ENCODE measurements at places on chromosomes 6 and 20.
A peak's percentile ranks its signal among the peaks of the same experiment; 100 is the strongest.

DNA sequence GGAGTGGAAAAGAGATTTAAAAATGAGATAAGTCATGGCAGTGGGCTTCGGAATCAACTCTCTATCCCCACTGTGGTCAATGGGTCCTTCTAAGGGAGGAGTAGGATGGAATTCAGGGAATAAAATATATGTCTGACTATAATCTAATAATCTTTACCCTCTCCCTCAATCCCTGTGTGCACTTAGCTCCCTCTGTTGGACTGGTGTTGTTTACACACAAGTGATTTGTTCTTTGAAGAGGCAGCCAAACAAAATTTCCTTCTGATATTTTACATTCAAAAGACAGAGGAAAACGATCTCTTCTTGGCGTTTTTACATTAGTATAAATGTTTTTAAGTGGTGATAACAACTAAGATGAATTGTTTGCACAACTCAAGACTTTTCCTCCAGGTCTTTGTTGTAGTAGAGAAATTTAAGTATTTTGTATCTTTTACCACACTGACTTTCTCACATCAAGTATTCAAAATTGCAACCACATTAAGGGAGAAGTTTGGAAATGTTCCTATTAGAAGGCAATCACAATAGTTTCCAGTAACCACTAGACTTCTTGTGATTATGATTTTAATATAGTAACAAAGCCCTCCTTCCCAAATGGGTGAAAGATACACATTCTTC, 317.8 kb downstream of the CENPW start:
- no peak for DNase-seq

GRCh38 chr20:56380375-56380774, 11.6 kb downstream of the AURKA start:
- DNase-seq: peak; percentile 67

DNA sequence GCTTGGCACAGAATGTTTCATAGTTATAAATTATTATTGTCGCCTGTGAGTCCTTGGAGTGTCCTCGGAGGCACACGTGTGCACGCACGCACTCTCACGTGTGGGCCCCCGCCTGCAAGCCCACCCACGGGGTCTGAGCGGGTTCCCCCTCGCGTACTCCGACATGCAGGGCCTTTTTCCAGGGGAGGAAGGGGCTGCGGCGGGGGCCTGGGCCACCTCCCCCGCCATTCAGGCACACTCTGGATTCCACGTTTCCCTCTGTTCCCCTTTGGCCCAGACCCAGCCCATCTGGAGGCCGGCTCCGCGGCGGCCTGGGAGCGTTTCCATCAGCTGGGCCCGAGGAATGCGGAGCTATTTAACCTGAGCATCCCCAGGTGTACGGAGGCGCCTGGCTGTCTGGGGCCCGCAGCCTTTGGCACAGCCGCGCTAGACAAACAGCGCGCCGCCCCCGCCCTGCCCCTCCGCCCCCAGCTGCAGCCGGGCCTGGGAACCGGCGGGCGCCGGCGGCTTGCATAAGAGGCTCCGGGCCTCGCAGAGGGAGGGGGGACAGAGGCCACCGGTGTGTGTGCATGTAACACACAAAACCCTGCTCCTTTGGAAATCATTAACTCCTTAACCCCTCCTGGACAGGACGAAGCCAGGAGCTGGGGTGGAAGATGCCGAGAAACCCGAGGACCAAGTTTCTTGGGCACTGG, 3.3 kb downstream of the ID1 start:
- peak; percentile 83 for DNase-seq

DNA sequence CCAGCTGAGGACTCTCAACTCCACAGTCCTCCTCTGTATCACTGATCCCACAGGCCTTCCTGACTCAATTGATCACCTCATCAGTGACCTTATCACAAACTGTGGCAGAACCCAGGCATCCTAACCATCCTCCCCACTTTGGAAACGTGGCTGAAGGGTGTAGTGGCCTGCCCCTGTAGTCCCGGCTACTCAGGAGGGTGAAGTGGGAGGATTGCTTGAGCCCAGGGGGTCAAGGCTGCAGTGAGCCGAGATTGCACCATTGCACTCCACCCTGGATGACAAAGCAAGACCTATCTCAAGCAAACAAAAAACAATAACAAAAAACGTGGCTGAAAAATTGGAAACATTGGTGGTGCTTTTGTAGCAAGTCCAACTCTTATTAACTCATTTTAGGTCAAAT, 203.4 kb upstream of the ZNF217 start:
- DNase-seq: no peak

GRCh38 chr6:33981861-33982260, 164.0 kb downstream of the GRM4 start:
- DNase-seq: peak; percentile 6

GRCh38 chr6:138803861-138804260, 8.0 kb downstream of the ECT2L start:
- DNase-seq: no peak

- DNase-seq: no peak
Measured at GRCh38 chr6:152150196-152150595, 342.7 kb downstream of the ESR1 start.

GRCh38 chr6:157558049-157558448, 177.1 kb downstream of the ZDHHC14 start:
- peak; percentile 9 for DNase-seq

DNA sequence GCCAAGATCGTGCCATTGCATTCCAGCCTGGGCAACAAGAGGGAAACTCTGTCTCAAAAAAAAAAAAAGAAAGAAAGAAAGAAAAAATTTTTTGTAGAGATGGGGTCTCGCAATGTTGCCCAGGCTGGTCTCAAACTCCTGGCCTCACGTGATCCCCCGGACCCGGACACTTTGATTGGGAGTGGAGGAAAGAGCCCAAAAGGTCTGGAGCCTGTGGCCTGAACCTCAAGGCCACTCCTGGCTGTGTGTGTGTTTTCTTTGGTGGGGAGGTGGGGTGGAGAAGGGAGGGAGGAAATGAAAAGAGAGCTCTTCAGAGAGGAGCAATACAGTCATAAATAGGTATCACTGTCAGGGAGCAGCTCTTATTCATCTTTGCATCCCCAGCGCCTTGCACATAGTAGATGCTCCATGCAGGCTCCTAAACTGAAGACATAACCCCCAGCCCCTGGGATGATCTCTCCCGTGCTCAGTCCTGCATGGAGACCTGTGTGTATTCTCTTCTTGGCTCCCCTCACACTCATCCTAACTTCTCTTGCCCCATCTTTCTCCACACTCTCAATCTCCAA, 75.7 kb downstream of the FGD2 start:
- no peak for DNase-seq

- DNase-seq: no peak
Measured at GRCh38 chr6:129186988-129187387, 304.1 kb downstream of the LAMA2 start.

DNA sequence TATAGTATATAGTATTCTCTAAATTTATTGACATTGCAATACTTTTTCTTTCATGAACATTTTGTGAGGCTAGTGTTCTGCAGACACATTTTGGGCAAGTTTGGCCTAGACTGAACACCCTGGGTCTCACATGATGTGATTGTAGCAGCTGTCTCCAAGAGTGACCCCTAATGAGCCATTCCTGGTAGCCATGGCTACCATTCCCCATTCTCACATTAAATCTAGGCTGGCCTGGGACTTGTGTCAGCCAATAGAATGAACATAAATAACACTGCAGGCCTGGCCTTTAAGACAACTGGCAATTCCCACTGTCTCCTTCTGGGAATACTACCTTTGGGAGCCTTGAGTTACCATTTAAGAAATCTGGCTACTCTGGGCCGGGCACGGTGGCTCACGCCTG, 38.0 kb upstream of the TASP1 start:
- DNase-seq: peak; percentile 40

- DNase-seq: no peak
Measured at GRCh38 chr6:123898665-123899064, 95.0 kb downstream of the NKAIN2 start.

GRCh38 chr6:3517350-3517749, 60.5 kb upstream of the SLC22A23 start:
- DNase-seq: no peak

- DNase-seq: no peak
Measured at GRCh38 chr20:11302436-11302835, 615.3 kb upstream of the BTBD3 start.

- DNase-seq: no peak
Measured at GRCh38 chr6:142693441-142693840, 251.5 kb downstream of the HIVEP2 start.

DNA sequence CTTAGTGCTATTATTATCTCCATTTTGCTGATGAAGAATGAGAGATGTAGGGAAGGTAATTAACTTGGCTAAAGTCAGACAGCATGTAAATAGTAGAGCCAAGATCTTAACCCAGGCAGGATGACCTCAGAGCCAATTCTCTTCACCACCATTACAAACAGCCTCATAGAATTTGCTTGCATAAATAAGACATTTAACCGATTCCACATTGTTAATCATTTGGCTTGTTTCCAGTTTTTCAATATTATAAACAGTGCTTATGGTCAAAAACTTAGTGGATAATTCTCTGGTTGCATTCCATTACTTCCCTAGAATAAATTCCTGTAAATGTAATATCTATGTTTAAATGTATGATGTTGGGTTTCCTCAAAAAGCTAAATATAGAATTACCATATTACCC, 19.1 kb upstream of the PRDM1 start:
- DNase-seq: no peak

DNA sequence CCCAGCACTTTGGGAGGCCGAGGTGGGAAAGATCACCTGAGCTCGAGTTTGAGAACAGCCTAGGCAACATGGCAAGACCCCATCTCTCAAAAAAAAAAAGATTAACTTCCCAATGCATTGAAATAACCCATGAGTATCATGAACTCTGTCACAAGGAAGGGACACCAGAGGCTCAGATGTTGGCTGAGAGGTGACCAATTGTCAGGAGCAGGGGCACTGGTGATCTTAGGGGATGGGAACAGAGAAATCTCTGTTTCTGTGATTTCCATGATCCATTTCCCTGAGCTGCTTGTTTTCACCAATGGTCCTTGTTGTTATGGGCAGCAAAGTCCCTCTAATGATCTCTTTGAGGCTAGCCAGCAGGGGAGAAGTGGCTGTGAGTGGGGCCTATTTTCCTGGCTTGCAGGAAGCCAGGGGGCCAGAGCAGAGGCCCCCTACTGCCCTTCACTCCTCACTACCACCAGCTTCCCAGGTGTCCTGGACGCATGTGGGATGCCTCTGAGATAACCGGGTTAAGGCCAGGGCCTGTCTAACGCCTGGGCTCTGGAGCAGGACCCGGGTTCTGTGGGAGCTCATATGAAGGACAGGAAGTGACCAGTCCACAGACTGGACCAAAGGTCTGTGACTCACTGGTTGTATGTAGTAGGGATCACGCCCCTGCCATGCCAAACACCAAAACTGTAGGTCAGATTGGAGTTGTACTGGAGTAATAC, 54.4 kb downstream of the PCNA start:
- no peak for DNase-seq

GRCh38 chr6:108652375-108652774, 91.7 kb downstream of the FOXO3 start:
- DNase-seq: no peak

DNA sequence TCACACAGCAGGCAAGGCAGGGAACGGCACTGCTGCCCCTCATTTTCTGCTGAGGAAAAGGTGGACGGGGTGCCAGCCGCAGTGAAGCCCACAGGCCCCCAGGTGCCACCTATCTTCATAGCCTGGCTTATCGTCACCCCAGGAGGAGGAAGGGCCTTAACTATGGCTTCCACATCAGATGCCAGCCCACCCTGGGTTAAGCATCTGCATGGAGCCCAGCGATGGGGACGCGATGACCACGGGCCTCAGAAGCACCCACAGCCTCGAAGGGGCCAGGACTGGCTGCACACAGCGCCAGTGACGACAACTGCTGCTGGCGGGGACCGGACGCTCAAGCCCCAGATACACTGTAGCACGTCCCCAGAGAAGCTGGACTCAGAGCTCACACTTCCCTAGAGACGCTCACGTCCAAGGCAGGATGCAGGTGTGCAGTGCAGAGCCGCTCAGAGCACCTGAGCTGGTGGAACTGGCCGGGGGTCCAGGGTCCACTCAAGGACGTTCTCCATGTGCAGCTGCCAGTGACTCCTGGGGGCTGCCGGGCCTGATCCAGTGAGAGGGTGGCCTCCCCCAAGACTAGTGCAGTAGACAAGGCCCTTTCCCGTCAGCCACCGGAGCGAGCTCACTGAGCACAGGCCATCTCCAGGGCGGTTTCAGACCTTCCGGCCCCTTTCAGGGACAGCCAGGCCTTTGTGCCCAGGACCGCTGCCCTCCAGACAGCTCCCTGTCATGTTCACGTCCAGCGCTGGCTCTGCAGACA, 83.0 kb downstream of the YTHDF1 start:
- DNase-seq: no peak

- no peak for DNase-seq
Measured at GRCh38 chr6:42693725-42694323, 28.6 kb downstream of the PRPH2 start.

GRCh38 chr6:21922086-21922485, 328.5 kb downstream of the SOX4 start:
- no peak for DNase-seq

DNA sequence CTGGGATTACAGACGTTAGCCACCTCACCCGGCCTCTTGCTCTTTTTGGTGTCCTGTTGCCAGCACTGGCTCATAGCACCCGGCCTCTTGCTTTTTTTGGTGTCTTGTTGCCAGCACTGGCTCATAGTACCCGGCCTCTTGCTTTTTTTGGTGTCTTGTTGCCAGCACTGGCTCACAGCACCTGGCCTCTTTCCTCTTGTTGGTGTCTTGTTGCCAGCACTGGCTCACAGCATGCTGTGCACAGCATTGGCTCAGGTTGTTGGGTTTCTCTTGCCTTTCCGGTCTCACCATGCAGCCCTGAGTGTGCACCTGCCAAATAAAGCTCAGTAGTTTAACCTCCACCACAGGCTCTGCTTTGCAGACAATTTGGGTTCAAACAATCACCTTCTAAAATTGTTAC, 208.2 kb downstream of the THBS2 start:
- DNase-seq: no peak

DNA sequence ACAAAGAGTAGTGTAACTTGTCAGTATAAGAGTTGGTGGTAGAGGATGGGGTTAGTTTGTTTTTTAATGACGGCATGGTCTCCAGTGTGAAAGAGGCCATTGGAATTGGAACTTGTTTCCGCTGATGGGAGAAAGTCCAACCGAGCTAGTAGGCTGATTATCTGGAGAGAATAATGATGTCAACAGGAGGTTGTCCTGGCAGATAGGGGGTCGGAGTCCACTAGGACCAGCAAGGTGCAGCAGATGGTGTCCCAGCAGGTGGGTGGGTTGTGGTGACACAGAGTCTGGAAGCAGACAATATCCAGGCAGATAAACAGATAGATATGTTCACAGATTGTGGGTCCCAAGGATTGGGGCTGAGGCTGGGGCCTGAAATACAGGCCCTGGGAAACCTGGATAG, 35.1 kb downstream of the PKIB start:
- DNase-seq: no peak

- peak; percentile 70 for DNase-seq
Measured at GRCh38 chr6:161631676-161632194, 357.9 kb upstream of the AGPAT4 start.

DNA sequence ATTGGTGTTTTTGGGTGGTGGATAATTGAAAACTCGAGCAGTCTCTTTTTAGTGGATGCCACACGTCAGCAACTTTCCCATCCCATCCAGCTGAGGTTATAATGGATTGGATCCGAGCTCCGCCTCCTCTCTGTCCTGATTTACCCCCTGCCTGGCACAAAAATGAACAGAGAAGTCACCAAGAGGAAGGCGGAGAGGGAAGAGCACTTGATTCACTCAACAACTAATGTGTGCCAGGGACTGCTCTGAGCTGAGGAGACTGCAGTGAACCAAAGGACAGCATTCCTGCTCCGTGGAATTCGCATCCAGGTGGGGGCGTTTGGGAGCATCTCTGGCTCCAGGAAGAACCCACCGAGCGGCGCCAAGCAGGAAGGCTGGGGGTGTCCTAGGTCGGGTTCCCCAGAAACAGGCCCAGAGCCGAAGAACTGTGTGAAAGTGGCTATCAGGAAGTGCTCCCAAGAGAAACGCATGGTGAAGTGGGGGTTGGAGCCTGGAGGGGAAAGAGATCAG, 95.8 kb upstream of the NAA20 start:
- no peak for DNase-seq

All from lung (tissue), 17 donors.